ENCODE measurements at places on chromosomes 2 and 18. TPM values are rescaled to one million over a fixed set of nuclear protein-coding genes. Genes with fewer than 3 reads are reported as not detected.

The SERPINE2 gene
- 48.6 TPM for total RNA-seq

The FZD7 gene
- total RNA-seq, result 126 TPM

DNA sequence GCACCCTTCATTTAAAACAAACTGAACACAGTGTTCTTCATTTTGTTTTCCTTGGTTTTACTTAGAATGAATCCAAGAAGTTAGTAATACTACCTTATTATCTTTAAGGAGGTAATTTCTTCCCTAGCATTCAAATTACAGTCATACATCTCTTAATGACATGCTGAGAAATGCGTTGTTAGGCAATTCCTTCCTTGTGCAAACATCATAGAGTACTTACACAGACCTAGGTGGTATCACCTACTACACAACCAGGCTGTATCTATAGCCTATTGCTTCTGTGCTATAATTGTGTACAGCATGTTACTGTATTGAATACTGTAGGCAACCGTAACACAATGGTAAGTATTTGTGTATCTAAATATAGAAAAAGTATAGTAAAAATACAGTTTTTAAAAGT lies 8.4 kb upstream of the CABYR start:
- no peaks in the 10 kb centered on the region for H3K4me1 ChIP-seq
- no peaks in the 10 kb centered on the region for H3K27me3 ChIP-seq
- H3K36me3 ChIP-seq, result peaks cover 22% of the 10 kb centered on the region

- no peaks in the 10 kb centered on the region for H3K36me3 ChIP-seq
- DNase-seq, result no peak
- no peaks in the 10 kb centered on the region for H3K4me1 ChIP-seq
Observed at GRCh38 chr2:167608487-167608886, 638.9 kb downstream of the STK39 start.

DNA sequence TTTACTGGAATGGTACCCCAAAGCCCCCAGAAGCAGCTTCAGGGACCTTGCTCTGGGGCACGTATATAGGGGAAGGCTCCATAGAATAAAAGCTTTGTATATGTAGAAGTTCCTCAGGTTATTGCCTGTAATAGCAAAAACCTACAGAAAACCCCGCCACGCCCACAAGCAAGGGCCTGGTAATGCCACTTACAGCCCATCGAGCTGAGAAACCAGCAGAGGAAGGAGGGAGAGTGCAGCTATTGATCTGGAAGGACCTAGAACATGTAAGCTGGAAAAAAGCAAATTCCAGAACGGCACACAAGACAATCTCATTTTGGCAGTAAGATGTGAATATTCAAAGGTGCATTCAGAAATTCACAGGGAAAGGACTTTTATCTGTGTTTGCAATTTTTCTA lies 15.8 kb downstream of the HS1BP3 start:
- no peaks in the 10 kb centered on the region for H3K27me3 ChIP-seq
- no peak overlapping the region for H3K4me3 ChIP-seq
- no peak for DNase-seq

- no peak for DNase-seq
- H3K4me3 ChIP-seq, result no peak overlapping the region
- no peaks in the 10 kb centered on the region for H3K36me3 ChIP-seq
- H3K27ac ChIP-seq, result no peak overlapping the region
- H3K4me1 ChIP-seq, result peaks cover 44% of the 10 kb centered on the region
Observed at GRCh38 chr18:10368456-10369453, 85.7 kb upstream of the APCDD1 start.

- DNase-seq, result no peak
- H3K27me3 ChIP-seq, result no peaks in the 10 kb centered on the region
- H3K36me3 ChIP-seq, result no peaks in the 10 kb centered on the region
- H3K4me1 ChIP-seq, result peaks cover 16% of the 10 kb centered on the region
Observed at GRCh38 chr2:17576802-17577201, 36.3 kb downstream of the VSNL1 start.

- no peak for DNase-seq
- H3K27ac ChIP-seq, result no peak overlapping the region
- H3K36me3 ChIP-seq, result no peaks in the 10 kb centered on the region
- H3K4me3 ChIP-seq, result no peak overlapping the region
Observed at GRCh38 chr18:31112804-31113203, 10.6 kb upstream of the DSC2 start.

- peaks cover 21% of the 10 kb centered on the region for H3K4me1 ChIP-seq
- peak overlapping the region; percentile 94 for H3K4me3 ChIP-seq
- peaks cover 49% of the 10 kb centered on the region for H3K27me3 ChIP-seq
- peak overlapping the region; percentile 95 for H3K27ac ChIP-seq
- no peaks in the 10 kb centered on the region for H3K36me3 ChIP-seq
- no peak for DNase-seq
Observed at GRCh38 chr2:127220768-127221527, 849 bp upstream of the CYP27C1 start.

DNA sequence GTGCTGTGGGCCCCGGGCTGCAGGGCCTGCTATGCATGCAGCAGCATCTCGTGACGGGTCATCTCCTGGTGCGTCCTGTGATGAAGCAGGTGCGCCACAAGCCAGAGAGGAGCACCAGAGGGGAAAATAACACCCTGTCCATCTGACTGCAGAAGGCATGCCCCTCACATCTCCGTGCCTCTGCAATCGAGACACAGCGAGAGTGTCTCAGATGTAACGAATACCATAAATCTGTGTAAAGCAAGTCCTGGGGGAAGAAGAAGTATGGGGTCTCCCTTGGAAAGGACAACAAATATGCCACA lies 137.5 kb downstream of the PTGR3 start:
- H3K27ac ChIP-seq, result no peak overlapping the region
- no peak overlapping the region for H3K4me3 ChIP-seq
- no peaks in the 10 kb centered on the region for H3K36me3 ChIP-seq
- H3K4me1 ChIP-seq, result peaks cover 16% of the 10 kb centered on the region
- H3K27me3 ChIP-seq, result no peaks in the 10 kb centered on the region
- DNase-seq, result no peak

- DNase-seq, result no peak
- no peaks in the 10 kb centered on the region for H3K27me3 ChIP-seq
- H3K4me1 ChIP-seq, result peaks cover 8% of the 10 kb centered on the region
- H3K4me3 ChIP-seq, result no peak overlapping the region
Observed at GRCh38 chr2:223032187-223033142, 19.5 kb upstream of the KCNE4 start.

- DNase-seq, result no peak
- no peak overlapping the region for H3K4me3 ChIP-seq
- H3K27me3 ChIP-seq, result peaks cover 2% of the 10 kb centered on the region
- peaks cover 13% of the 10 kb centered on the region for H3K4me1 ChIP-seq
Observed at GRCh38 chr18:7630731-7631442, 63.8 kb downstream of the PTPRM start.

GRCh38 chr18:35377875-35378573 lies 887 bp upstream of the ZNF396 start:
- H3K27me3 ChIP-seq, result peaks cover 25% of the 10 kb centered on the region
- peaks cover 2% of the 10 kb centered on the region for H3K4me1 ChIP-seq
- H3K36me3 ChIP-seq, result no peaks in the 10 kb centered on the region
- H3K4me3 ChIP-seq, result peak overlapping the region; percentile 75
- no peak overlapping the region for H3K27ac ChIP-seq
- no peak for DNase-seq

GRCh38 chr2:43383533-43383932 lies 157.1 kb upstream of the ZFP36L2 start:
- H3K36me3 ChIP-seq, result peaks cover 6% of the 10 kb centered on the region
- H3K4me3 ChIP-seq, result no peak overlapping the region
- H3K4me1 ChIP-seq, result peaks cover 20% of the 10 kb centered on the region
- DNase-seq, result no peak
- H3K27ac ChIP-seq, result no peak overlapping the region

- H3K27ac ChIP-seq, result peak overlapping the region; percentile 4
- peaks cover 9% of the 10 kb centered on the region for H3K4me1 ChIP-seq
- DNase-seq, result no peak
- no peaks in the 10 kb centered on the region for H3K27me3 ChIP-seq
- H3K4me3 ChIP-seq, result no peak overlapping the region
Observed at GRCh38 chr2:210955591-210955990, 399.2 kb downstream of the CPS1 start.
